ENCODE measurements at places on chromosomes 5 and 9.

GRCh38 chr5:176559683-176560082, 10.5 kb downstream of the CDHR2 start:
- no peak for DNase-seq

DNA sequence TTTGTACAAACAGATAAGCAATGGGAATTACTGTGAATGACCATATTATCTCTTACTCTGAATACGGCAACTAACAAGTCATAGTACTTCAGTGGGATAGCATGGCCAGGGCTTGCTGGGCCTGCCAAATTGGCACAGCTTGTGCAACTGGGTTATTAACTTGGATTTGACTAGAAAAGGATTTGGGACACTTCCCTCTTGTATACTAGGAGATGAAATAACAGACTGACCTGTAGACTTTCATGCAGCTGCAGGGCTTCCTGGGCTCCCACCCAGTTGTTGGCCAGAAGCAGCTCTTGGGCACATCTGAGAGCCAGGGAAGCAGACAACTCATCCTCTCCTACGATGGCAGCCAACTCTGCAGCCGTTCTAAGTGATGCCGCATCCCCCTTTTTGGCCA, 39.8 kb downstream of the CNOT8 start:
- no peak for DNase-seq

- no peak for DNase-seq
Measured at GRCh38 chr5:168479166-168479565, 7.1 kb upstream of the RARS1 start.

- no peak for DNase-seq
Measured at GRCh38 chr9:37541465-37541864, 34.7 kb downstream of the FBXO10 start.

DNA sequence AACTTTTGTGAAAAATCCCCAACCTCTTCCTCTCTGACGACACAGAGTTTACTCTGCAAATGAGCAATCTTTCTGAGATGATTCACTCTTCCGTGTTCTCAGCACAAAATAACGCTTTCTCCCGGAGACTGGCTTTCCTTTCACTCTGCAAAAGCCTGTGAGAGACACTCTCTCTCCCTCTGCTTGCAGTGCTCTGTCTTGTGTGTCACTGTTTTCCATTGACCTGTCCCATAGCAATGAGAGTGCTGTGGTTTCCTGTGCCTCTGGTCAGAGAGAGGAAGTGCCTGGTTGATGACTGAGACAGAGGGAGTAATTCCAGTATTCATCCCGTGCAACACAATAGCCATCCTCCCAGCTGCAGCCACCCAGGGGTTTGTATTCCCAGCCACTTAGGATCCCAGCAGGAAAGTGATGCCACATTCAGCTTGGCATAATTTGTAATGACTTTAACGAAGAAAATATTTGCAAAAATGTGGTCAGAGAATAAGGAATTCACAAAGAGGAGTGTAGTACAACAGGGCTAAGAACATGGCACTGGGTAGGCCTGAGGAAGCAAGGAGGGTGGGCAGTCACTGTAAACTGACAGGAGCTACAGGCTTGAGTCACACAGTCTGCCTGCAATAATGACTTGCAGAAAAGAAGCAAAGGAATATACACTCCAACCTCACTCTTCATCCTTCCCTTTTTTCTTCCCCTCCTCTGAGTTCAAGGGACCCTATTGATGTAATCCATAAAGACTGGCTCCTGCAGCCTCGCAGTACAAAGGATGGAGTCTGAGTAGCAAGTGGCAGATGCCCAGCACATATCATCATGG, 463.5 kb upstream of the RGMB start:
- DNase-seq, result peak; percentile 62

GRCh38 chr5:130222573-130222972, 318.3 kb downstream of the CHSY3 start:
- DNase-seq, result peak; percentile 6

DNA sequence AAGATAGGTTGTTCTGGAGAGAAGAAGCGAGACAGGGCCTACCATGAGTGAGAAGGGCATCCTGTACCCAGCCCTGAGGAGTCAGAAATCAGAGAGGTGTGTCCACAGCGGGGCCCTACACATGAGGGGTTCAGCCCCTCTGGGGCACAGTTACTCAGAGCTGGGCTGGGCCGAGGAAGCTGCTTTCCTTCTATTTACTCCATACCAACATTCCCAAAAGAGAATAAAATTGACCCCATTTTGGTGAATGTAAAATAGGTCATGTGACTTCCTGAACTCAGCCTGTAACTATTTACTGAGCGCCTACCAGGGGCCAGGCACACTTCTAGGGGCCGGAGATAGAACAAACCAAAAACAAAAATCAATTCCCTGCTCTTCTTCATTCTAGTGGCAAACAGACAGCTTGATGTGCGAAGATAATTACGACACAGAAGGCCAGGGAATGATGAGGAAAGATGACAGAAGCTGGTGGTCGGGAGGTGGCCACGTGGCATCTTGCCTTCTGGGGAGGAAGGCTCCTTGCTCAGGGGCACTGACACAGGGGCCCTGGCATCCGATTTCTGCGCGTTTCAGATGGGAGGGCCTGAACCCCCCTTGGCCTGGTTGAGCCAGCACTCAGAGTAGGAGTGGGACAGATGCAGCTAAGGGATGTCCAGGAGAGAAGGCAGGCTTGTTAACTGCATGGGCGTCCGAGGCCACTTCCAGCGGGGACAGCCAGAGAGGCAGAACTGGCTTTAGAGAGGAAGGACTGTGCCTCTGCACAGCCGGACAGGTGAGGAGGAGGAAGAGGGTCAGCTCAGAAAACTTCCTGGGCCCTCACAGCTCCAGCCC, 121.8 kb downstream of the NSG2 start:
- DNase-seq, result no peak

DNA sequence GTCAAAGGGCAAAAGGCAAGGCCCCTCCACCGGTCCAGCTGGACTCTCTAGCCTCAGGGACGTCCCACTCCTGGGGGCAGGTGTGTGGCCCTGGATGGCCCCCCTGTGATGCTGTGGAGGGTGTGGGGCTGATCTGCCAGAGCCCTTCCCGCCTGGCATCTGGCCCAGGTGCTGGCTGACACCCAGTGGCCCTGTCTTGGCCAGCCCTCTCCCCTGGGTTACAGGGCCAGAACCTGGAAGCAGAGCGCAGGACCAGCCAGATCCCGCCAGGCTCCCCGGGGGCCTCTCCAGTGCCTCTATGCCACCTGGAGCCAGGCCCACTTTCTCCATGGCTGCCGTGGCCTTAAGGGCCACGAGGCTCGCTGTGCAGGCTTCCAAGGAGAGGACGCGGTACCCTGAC, 22.9 kb upstream of the SPATA31E1 start:
- DNase-seq, result no peak

GRCh38 chr5:6096101-6096500, 282.2 kb downstream of the MED10 start:
- DNase-seq, result no peak

DNA sequence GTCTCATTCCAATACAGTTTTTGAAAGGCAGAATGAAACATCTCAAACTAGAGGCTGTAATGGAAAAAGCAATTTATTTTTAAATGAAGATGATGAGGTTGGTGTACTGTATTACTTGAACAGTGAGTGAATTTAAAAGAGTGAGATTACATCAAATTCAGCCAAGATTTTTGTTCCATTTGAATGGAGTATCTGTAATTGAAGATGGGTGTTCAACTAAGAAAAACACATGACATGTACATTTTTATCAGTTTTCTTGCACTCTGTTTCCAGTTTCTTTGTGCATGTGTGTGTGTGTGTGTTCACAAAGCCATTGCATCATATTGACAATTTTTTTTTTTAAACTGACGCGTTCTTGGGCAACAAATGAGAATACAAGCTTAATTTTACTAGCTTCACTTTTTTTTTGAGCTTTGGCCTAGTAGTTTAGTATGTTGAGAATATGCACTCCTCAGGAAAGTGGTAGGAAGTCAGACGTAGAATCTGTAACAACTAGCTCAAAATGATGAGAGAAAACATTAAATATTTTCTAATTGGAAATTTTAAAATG, 243.5 kb downstream of the MAST4 start:
- no peak for DNase-seq

GRCh38 chr5:168747987-168748777, 169.0 kb upstream of the PANK3 start:
- DNase-seq, result peak; percentile 52

- no peak for DNase-seq
Measured at GRCh38 chr9:14061936-14062585, 251.9 kb downstream of the NFIB start.
